WTC11 (cell line): ENCODE measurements at places on chromosomes 12 and 14. TPM values are rescaled to one million over a fixed set of nuclear protein-coding genes. Genes with fewer than 3 reads are reported as not detected.

DNA sequence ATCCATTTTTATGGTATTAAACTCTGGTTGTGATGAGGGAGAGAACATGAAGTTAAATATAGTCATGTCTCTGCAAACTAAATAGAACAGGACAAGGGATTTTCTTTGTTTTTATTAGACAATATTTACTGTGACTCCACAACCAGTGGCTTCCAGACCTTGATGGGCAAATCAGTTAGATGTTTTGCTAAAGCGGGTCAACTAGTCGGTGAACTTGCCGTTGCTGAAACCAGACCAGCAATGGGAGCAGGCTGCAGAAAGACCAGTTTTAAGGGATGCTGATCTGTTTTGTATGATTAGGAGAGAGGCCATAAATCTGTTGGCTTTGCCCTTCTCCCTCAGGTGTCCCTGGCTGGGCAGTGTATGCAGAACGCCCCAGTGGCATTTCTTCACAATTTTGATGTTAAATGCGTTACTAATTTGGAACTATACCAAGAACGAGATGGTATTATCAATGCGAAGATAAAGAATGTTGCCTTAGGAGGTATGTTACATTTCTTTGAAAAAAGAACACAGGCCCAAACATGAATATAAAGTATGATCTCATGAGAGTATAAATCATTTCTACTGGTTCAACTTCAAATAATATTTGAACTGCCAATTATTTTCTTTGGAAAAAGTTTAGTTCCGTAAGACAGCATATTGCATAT, 19.4 kb downstream of the TCTN2 start:
- no peak for DNase-seq
- H3K27ac ChIP-seq: no peak overlapping the region
- H3K36me3 ChIP-seq: no peaks in the 10 kb centered on the region
- H3K27me3 ChIP-seq: no peaks in the 10 kb centered on the region

DNA sequence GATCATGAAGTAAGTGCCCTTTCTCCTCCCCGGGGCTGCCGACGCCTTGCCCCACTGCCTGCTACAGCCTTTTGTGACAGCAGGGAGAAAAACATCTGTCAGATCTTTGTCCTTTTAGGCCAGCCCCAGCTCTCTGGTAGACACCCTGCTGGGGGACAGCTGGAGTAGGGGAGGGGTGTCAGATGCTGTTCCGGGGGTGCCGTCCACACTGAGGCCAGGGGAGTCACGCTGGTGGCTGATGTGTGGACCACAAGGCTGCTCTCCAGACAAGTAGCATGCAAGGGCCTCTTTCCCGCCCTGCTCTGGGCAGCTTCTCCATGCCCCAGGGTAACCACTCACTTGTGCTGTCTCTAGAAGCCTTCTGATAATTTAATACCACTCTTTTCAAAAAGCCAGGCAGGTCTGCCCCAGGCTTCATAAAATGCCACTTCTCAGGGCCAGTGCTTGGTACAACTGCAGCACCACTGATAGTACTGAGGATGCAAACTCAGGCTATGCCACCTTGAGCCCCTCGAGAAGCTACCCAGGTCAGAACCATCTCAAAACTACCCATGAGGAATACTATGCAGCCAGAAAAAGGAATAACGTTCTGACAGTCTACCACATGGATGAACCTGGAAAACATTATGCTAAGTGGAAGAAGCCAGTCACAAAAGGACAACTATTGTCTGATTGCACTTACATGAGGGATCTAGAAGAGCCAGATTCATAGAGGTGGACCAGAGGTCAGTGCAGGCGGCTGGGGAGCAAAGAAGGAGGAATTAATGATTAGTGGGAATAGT, 66.0 kb upstream of the RIN3 start:
- no peak for DNase-seq
- H3K27me3 ChIP-seq: no peaks in the 10 kb centered on the region
- no peaks in the 10 kb centered on the region for H3K4me1 ChIP-seq
- H3K27ac ChIP-seq: no peak overlapping the region
- no peak overlapping the region for H3K4me3 ChIP-seq

DNA sequence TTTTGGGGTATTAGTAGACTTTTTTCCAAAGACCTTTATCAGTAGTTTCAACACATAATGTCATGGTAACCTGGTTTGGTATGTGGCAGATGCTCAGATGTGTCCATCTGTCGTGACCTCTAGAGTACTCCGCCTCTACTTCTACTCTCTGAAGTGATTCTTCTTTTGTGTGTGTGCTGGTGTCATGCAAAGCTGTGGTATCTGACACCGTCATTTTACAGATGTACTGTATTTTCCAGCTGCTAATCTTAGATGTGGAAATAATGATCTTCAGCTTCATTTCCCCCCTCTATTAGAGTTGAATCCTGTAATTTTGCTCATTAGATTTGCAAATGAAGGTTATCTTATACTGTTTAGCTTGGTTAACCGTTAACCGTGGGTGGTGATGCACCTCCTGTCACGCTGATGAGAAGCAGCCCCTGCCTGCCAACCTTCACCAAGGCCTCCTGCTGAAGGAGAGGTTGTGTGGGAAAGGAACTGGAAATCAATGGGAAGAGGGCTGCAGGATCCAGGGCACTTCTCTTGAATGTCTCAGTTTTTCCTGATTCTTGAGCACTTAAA, 222.4 kb upstream of the AMIGO2 start:
- DNase-seq: no peak
- peaks cover 3% of the 10 kb centered on the region for H3K27me3 ChIP-seq
- H3K27ac ChIP-seq: no peak overlapping the region
- no peak overlapping the region for H3K4me3 ChIP-seq
- H3K4me1 ChIP-seq: peaks cover 15% of the 10 kb centered on the region
- H3K36me3 ChIP-seq: no peaks in the 10 kb centered on the region

OR6C6 gene
- total RNA-seq: not detected in 3 replicates

DNA sequence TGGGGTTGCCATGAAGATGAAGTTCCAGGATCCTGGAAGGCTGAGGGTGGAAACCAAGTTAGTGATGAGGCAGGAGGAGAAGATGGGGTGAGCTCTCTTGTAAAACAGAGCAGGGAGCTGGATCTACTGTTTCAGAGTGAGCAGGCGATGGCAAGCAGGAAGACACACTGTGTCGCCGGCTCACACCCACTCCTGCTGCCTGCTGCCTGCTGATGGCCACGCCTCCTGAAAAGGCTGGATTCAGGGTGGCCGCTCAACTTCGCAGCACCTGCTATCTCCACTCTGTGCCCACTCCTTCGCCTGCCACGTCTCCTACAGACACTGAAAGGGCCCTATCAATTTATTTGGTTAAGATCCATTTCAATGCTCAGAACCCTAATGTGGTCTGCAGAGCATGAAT, 96.1 kb downstream of the RBM19 start:
- H3K4me1 ChIP-seq: peaks cover 3% of the 10 kb centered on the region; the same call in 1 of the 2 replicates
- DNase-seq: no peak
- peak overlapping the region; percentile 37; the same call in 1 of the 2 replicates for H3K27ac ChIP-seq
- no peaks in the 10 kb centered on the region for H3K27me3 ChIP-seq
- peaks cover 21% of the 10 kb centered on the region for H3K36me3 ChIP-seq

FAM186B gene
- total RNA-seq: 0.16 to 0.39 TPM (median 0.21 TPM) in 3 replicates

GRCh38 chr12:76074701-76075336, 9.7 kb downstream of the NAP1L1 start:
- no peak overlapping the region for H3K4me3 ChIP-seq
- peaks cover 74% of the 10 kb centered on the region for H3K4me1 ChIP-seq
- H3K27ac ChIP-seq: peak overlapping the region; percentile 80; the same call in 1 of the 2 replicates

- DNase-seq: peak; percentile 39
- peaks cover 16% of the 10 kb centered on the region for H3K4me1 ChIP-seq
- H3K36me3 ChIP-seq: no peaks in the 10 kb centered on the region
- H3K4me3 ChIP-seq: no peak overlapping the region
- no peaks in the 10 kb centered on the region; the same call in 1 of the 2 replicates for H3K27me3 ChIP-seq
These were observed 210.9 kb downstream of the MED13L start for GRCh38 chr12:116066381-116067230.

ADAM21 gene
- not detected in 3 replicates for total RNA-seq

- no peak overlapping the region for H3K4me3 ChIP-seq
- peaks cover 17% of the 10 kb centered on the region for H3K36me3 ChIP-seq
- H3K27me3 ChIP-seq: no peaks in the 10 kb centered on the region
These were observed 79.2 kb downstream of the HECTD4 start for GRCh38 chr12:112303004-112303403.

RTL1 gene
- total RNA-seq: 0.05 to 0.07 TPM in 2 of 3 replicates, not detected in the other

KLRC4 gene
- total RNA-seq: not detected in 3 replicates

- no peak overlapping the region for H3K27ac ChIP-seq
- H3K4me1 ChIP-seq: no peaks in the 10 kb centered on the region
- no peak for DNase-seq
- H3K36me3 ChIP-seq: peaks cover 6% of the 10 kb centered on the region
- H3K4me3 ChIP-seq: no peak overlapping the region
These were observed 366.8 kb upstream of the ATXN7L3B start for GRCh38 chr12:74170645-74171477.

- peaks cover 22% of the 10 kb centered on the region for H3K27me3 ChIP-seq
- peak; percentile 35 for DNase-seq
- no peak overlapping the region for H3K27ac ChIP-seq
- no peaks in the 10 kb centered on the region for H3K4me1 ChIP-seq
- H3K36me3 ChIP-seq: no peaks in the 10 kb centered on the region
- no peak overlapping the region for H3K4me3 ChIP-seq
These were observed 98.7 kb downstream of the ASCL4 start for GRCh38 chr12:107873223-107873622.

IFI27 gene
- total RNA-seq: 1.8 to 3.2 TPM (median 2.4 TPM) in 3 replicates

HSPB8 gene
- 6.7 to 7.6 TPM (median 7.6 TPM) in 3 replicates for total RNA-seq

DNA sequence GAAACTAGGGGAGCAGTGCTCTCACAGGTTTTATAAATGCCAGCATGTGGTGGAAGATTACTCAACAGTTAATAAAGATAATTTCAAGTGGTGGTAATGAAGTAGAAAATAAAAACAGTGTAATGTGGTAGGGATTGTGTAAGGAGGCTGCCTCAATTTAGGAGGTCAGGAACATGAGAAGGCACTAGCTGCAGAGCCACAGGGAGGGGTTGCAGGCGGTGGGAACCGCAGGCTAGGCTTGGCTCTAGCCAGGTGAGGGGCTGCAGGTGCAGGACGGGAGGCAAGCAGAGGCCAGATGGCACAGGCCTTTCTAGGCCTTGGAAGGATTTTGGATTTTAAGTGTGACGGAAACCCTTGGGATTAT, 768 bp downstream of the METTL25 start:
- H3K27me3 ChIP-seq: no peaks in the 10 kb centered on the region; the same call in 1 of the 2 replicates
- peak overlapping the region; percentile 99 for H3K4me3 ChIP-seq
- peak overlapping the region; percentile 46 for H3K27ac ChIP-seq
- peaks cover 45% of the 10 kb centered on the region for H3K36me3 ChIP-seq
- H3K4me1 ChIP-seq: peaks cover 28% of the 10 kb centered on the region

- no peaks in the 10 kb centered on the region for H3K27me3 ChIP-seq
- peaks cover 29% of the 10 kb centered on the region for H3K4me1 ChIP-seq
These were observed at the start of gene IKZF4 for GRCh38 chr12:56020423-56021184. IKZF4 (plus strand) TSS chr12:56021043; CDS start chr12:56021494, 451 bp downstream.

DNA sequence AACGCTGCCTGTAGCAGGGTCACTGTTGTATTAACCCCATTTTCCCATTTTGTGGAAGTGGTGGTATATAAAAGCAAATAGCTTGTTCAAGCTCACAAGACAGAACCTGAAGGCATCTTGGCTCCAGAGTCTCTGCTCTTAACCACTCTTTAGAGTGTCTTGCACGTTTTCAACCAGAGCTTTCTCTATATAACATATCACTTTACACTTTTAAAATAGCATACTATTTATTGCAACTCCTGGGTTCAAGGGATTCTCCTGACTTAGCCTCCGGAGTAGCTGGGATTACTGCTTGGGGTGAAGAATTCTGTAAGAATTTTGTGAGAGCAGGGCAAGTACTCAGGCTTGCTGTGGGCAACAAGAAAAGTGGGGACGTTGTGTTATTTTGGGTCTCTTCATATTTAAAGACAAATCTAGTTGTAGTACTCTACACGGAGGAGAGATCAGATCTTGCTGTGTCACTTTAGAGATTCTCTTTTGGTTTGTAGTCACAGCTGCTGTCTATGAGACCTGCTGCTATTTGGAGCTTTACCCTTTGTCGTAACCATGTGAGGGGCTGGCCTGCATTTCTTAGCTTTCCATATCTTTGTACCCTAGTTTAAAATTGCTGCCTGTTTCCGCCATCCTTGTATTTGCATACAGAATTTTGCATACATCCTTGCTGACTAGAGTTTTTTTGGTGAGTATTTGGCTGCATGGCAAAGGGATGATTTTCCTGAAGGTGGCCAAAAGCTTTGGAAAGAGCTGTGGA, 40.7 kb downstream of the WDR20 start:
- DNase-seq: no peak
- H3K4me1 ChIP-seq: peaks cover 30% of the 10 kb centered on the region
- H3K27me3 ChIP-seq: no peaks in the 10 kb centered on the region
- H3K4me3 ChIP-seq: no peak overlapping the region
- H3K36me3 ChIP-seq: no peaks in the 10 kb centered on the region
- peak overlapping the region; percentile 83 for H3K27ac ChIP-seq

TAS2R19 gene
- total RNA-seq: 1.0 to 1.4 TPM (median 1.1 TPM) in 3 replicates

GRCh38 chr12:5260591-5261086, 171.3 kb upstream of the NTF3 start:
- no peak overlapping the region for H3K4me3 ChIP-seq
- H3K27ac ChIP-seq: no peak overlapping the region
- no peaks in the 10 kb centered on the region for H3K36me3 ChIP-seq
- no peak for DNase-seq

GRCh38 chr14:100540926-100541620, 46.1 kb downstream of the BEGAIN start:
- DNase-seq: no peak
- no peaks in the 10 kb centered on the region for H3K36me3 ChIP-seq
- H3K4me3 ChIP-seq: no peak overlapping the region
- peaks cover 12% of the 10 kb centered on the region for H3K4me1 ChIP-seq
- no peaks in the 10 kb centered on the region; the same call in 1 of the 2 replicates for H3K27me3 ChIP-seq
- no peak overlapping the region for H3K27ac ChIP-seq

- no peak overlapping the region for H3K27ac ChIP-seq
- H3K4me1 ChIP-seq: peaks cover 4% of the 10 kb centered on the region; the same call in 1 of the 2 replicates
- H3K36me3 ChIP-seq: no peaks in the 10 kb centered on the region
These were observed 163.4 kb downstream of the GARIN6 start for GRCh38 chr12:99810718-99811593.

RAD51AP1 gene
- 39.4 to 45.2 TPM (median 41.9 TPM) in 3 replicates for total RNA-seq

DNA sequence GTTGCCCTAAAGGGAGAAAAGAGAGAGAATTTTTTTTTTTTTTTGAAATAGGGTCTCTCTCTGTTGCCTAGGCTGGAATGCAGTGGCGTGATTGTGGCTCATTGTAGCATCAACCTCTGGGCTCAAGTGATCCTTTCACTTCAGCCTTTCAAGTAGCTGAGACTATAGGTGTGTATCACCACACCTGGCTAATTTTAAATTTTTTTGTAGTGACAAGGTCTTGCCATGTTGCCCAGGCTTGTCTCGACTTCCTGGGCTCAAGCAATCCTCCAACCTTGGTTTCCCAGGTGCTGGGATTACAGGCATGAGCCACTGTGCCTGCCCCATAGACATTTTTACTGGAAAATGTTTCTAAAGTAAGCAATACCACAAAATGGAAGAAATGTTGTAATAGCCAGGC, 36.8 kb downstream of the YARS2 start:
- H3K4me3 ChIP-seq: no peak overlapping the region
- no peak for DNase-seq
- H3K27me3 ChIP-seq: no peaks in the 10 kb centered on the region
- peaks cover 35% of the 10 kb centered on the region for H3K36me3 ChIP-seq

CAPZA3 gene
- not detected in 3 replicates for total RNA-seq

TMEM132C gene
- not detected in 3 replicates for total RNA-seq
